ENCODE measurements at places on chromosomes 3 and 15. TPM values are rescaled to one million over a fixed set of nuclear protein-coding genes. Genes with fewer than 3 reads are reported as not detected.

GRCh38 chr15:95401587-95401986, 928.9 kb upstream of the NR2F2 start:
- DNase-seq: no peak

The DNASE1L3 gene
- not detected for total RNA-seq

DNA sequence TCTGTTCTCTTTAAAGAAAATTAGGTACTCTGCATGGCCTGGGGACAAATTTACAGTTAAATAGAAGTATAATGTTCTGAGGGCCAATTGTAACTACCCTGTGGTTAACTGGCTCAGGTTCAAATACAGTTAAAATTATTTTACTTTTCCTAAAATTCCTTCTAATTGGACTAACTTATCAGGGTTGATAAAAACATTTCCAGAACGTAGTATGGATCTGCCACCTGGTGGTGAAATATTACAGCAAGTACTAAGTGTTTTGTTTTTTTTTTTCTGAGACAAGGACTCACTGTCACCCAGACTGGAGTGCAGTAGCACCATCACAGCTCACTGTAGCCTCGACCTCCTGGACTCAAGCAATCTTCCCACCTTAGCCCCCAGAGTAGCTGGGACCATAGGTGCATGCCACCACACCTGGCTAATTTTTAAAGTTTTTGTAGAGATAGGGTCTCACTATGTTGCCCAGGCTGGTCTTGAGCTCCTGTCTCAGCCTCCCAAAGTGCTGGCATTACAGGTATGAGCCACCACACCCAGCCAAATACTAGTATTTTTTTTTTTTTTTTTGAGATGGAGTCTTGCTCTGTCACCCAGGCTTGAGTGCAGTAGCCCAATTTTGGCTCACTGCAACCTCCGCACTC, 29.2 kb downstream of the NEO1 start:
- DNase-seq: peak; percentile 64

DNA sequence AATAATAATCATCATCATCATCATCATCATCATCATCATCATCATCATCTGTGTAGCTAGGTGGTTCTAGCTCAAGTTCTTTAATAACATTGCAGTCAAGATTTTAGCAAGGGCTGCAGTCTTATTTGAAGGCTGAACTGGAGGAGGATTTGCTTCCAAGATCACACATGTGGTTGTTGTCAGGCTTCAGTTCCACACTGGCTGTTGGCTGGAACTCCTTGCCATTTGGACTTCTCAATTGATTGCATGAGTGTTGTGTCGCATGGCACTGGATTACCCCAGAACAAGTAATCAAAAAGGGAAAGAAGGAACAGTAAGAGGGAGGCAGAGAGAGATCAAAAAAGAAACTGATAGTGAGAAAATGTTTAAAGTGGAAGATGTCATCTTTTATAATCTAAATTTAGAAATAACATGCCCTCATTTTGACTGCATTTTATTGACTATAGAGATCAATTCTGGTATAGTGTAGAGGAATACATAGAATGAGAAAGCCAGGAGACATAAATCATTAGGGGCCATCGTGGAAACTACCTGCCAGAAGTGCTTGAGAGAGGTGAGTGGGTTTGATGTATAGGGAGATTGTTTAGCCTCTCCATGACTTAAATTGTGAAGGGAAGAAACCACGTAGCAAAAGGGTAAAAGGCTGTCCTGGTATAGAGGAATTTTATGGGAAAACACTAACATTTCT, 346.6 kb upstream of the RBMS3 start:
- DNase-seq: no peak

DNA sequence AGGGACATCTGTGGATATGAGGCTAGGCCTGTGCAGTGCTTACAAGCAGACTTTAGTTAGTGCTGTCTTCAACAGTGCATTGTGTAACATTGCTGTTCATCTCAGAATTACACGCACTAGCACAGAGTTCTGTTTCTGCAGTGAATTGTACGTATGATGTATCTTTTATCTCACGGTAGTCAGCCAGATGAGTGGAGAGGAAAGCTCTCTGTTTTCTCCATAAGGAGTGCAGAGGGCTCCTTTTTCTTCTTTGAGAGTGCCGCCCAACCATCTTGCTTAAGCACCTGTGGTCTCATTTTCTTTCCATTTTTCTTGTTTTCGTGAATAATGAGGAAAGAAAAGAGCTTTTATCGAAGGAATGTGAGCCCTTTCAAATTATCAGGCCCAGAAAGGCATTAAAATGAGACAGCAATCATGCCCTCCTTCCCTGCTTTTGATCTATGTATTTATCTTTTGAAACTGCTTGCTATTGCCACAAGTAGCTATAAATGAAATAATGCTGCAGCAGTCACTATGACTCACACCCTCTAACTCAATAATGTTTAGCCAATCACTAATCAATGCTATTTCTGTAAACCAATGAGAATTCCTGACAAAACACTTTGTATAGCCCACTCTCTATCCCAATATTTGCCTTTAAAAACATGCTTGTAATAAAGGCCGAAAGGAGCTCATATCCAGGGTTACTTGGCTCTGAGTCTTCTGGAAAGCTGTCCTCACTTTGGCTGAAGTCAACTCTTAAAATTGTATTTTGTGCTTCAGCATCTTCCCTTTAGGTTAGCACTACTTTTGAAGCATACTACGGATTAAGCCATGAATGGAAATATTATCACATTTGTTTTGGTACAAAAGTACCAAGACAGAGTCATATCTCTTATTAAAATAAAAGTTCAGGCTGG, 226.0 kb upstream of the P2RY1 start:
- DNase-seq: no peak

DNA sequence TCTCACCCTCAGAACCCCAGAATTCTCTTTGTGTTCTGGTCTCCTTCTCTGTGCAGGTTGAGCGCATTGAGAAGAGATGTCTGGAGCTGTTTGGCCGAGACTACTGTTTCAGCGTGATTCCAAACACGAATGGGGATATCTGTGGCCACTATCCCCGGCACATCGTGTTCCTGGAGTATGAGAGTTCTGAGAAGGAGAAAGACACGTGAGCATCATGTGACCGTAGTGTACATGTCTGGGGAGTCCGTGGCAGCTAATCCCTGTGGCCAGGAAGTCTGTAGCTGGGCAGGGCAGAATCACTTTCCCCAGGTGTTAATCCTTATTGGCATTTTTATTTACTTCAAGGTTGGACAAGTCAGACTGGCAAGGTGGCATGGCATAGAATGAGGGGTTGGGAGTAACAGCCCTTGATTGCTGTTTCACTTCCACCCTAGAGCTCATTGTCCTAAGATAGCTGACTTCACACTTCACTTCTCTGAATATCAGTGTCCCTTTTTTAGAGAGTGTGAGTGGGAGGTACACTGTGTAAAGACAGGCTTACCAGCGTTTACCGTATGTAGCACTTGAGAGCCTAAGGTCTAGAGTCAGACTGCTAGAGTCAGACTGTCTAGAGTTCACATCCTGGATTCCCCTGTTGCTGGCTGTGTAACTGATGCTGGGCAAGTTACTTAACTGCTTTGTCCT, 4.4 kb downstream of the MTMR14 start:
- DNase-seq: no peak

DNA sequence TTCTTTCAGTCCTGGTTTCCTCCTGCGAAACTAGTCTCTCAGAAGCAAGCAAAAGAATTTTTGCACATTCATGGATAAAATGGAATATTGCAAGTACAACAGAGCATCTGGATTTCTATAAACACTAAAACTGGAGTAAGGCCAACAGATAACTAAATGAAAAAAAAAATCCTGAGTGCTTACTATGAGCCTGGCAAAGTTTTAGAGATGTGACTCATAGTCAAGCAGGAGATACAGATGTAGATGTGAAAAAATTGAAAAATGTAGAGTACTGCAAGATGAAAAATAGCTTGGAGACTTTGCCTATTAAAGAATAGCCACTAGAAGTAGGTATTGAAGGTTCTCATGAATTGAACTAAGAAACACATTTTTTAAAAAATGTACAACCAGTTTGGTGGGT, 397.4 kb downstream of the OTOL1 start:
- no peak for DNase-seq

The SQOR gene
- total RNA-seq: 14.5 TPM
